ENCODE measurements at places on chromosomes 4 and X. TPM values are rescaled to one million over a fixed set of nuclear protein-coding genes. Genes with fewer than 3 reads are reported as not detected.

DNA sequence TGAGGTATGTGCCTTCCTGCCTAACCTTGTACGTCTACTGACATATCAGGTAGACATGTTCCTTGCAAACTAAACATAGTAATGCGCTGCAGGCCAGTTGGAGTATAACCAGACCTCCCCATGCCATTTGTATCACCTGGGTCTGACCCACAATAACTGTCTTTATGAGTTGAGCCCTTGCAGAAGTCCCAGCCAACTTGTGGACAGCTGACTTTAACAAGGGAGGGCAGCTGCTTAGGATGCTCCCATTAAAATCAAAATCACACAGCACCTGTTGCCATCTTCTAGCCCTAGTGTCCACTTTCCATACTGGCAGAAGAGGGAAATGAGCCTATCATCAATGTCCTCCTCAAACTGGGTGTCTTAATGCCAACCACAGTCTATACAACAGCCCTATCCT lies 41.6 kb downstream of the KANTR start:
- no peaks in the 10 kb centered on the region for H3K36me3 ChIP-seq
- H3K27me3 ChIP-seq, result no peaks in the 10 kb centered on the region
- H3K4me1 ChIP-seq, result no peaks in the 10 kb centered on the region
- DNase-seq, result no peak
- no peak overlapping the region for H3K4me3 ChIP-seq
- H3K27ac ChIP-seq, result no peak overlapping the region

DNA sequence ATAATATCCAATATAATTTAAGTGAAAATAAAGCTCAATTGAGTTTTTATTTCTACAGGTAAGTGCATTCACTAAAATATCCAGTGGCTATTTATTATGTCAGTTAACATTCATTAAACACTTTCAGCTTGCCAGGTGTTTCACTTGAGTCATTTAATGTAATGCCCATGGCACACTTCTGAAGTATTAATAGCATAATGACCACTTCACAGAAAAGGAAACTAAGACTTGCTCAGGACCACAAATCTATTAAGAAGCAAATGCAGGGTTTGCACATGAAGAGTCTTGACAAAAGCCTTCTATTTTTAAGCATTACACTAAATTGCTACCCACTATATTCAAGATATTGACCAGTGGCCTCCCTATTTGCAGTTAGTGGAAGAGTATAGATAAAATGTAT lies 612.7 kb downstream of the KCTD8 start:
- no peak for DNase-seq
- no peaks in the 10 kb centered on the region for H3K27me3 ChIP-seq
- no peak overlapping the region for H3K27ac ChIP-seq
- H3K4me1 ChIP-seq, result no peaks in the 10 kb centered on the region

PCDH7 gene
- 8.0 TPM for total RNA-seq

ATP8A1 gene
- 79.3 TPM for total RNA-seq

GRCh38 chrX:8737883-8738282 lies 5.9 kb upstream of the ANOS1 start:
- H3K27me3 ChIP-seq, result no peaks in the 10 kb centered on the region
- no peak for DNase-seq
- H3K4me3 ChIP-seq, result no peak overlapping the region
- H3K4me1 ChIP-seq, result no peaks in the 10 kb centered on the region

- H3K4me3 ChIP-seq, result peak overlapping the region; percentile 49
- H3K27me3 ChIP-seq, result no peaks in the 10 kb centered on the region
- H3K27ac ChIP-seq, result peak overlapping the region; percentile 77
- DNase-seq, result peak; percentile 94
- peaks cover 23% of the 10 kb centered on the region for H3K36me3 ChIP-seq
- peaks cover 28% of the 10 kb centered on the region for H3K4me1 ChIP-seq
Measured at GRCh38 chr4:1309261-1310010, 19.7 kb downstream of the MAEA start.

DNA sequence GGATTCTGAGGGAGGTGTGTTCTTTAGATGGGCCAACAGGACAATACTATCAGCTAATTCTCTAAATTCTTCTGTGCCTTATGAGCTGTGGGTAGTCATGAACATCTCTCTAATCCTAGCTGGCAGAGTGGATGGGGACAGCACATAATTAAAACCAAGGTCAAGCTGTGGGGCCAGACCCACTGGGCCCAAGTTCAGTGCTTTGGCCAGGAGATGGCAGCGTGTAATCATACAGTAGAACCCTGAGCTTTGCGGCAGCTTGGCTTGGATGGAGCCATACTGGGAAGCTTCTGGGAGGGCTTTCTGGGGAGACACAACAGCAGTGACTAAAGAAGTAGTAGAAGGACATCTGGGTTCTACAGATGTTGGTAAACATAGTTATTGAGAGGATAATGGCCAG lies 140.3 kb upstream of the CXCL13 start:
- no peak for DNase-seq
- H3K27me3 ChIP-seq, result no peaks in the 10 kb centered on the region
- no peaks in the 10 kb centered on the region for H3K36me3 ChIP-seq
- no peak overlapping the region for H3K4me3 ChIP-seq

DNA sequence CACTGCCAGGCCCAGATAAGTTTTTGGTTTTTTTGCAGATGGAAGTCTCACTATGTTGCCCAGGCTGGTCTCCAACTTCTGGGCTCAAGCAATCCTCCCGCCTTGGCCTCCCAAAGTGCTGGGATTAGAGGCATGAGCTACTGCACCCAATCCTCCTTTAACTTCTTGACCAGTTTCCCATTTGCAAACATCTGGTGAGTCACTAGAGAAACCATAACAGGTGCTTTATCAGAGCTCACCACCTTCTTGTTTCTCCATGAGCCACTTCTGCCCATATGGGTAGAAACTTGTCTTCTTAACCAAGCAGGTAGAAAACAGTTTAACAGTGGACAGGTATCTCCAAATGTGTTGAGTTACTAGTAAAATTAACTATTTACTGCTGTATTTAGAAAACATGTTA lies 128.4 kb upstream of the AP1S2 start:
- H3K27me3 ChIP-seq, result no peaks in the 10 kb centered on the region
- no peaks in the 10 kb centered on the region for H3K36me3 ChIP-seq
- no peak for DNase-seq

GRCh38 chrX:53711436-53711835 lies 24.9 kb upstream of the HUWE1 start:
- H3K4me1 ChIP-seq, result no peaks in the 10 kb centered on the region
- H3K4me3 ChIP-seq, result no peak overlapping the region
- no peaks in the 10 kb centered on the region for H3K27me3 ChIP-seq
- no peak overlapping the region for H3K27ac ChIP-seq
- H3K36me3 ChIP-seq, result no peaks in the 10 kb centered on the region
- DNase-seq, result no peak

GRCh38 chrX:6021316-6022091 lies 207.2 kb downstream of the NLGN4X start:
- DNase-seq, result no peak
- no peak overlapping the region for H3K4me3 ChIP-seq
- H3K27me3 ChIP-seq, result no peaks in the 10 kb centered on the region

DNA sequence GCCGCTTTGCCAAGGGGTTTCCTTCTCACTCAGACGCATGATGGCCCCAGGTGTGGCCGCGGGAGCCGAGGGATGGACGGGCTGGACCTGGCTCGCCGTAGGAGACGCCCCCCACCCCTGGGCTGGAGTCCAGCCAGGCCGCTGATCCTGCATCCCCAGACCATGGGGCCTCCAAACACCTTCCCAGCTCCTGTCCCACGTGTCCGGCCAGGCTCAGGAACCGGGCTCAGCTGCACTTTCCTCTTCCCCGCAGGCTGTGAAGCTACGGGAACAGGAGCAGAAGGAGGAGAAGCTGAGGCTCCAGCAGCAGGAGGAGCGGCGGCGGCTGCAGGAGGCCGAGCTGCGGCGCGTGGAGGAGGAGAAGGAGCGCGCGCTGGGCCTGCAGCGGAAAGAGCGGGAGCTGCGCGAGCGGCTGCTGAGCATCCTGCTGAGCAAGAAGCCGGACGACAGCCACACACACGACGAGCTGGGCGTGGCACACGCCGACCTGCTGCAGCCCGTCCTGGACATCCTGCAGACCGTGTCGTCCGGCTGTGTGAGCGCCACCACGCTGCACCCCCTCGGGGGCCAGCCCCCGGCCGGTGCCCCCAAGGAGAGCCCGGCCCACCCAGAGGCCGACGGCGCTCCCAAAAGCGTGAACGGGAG lies 9.1 kb downstream of the AKAP17A start:
- H3K4me3 ChIP-seq, result no peak overlapping the region
- H3K27me3 ChIP-seq, result no peaks in the 10 kb centered on the region
- no peaks in the 10 kb centered on the region for H3K4me1 ChIP-seq
- H3K27ac ChIP-seq, result no peak overlapping the region

GRCh38 chr4:74823194-74823593 lies 28.9 kb upstream of the BTC start:
- H3K27me3 ChIP-seq, result no peaks in the 10 kb centered on the region
- H3K27ac ChIP-seq, result no peak overlapping the region
- no peaks in the 10 kb centered on the region for H3K36me3 ChIP-seq
- H3K4me3 ChIP-seq, result no peak overlapping the region
- H3K4me1 ChIP-seq, result no peaks in the 10 kb centered on the region

DNA sequence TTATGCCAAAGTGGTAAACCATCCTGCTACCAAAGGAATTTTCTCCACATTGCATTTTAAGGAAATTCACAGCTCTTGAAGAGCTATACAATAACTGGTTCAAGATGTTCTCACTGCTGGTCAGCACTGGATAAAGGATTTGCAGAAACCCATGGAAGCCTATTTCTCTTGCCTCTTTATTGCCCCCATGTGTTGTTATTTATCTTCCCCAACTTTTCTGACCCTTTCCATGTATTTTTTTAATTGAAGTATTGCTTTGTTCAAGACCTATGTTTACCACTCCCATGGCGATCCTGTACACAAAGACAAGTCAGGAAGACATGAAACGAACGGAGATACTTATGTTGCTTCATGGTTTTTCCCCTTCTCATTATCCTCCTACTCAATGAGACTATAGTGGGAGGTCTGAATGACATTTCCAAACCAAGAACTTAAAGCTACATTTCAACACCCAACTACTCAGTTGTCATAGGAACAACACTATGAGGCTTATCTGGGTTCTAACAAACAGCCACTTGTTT lies 566.4 kb upstream of the DIPK2B start:
- H3K27ac ChIP-seq, result peak overlapping the region; percentile 88
- H3K4me1 ChIP-seq, result peaks cover 18% of the 10 kb centered on the region
- H3K36me3 ChIP-seq, result no peaks in the 10 kb centered on the region
- H3K27me3 ChIP-seq, result no peaks in the 10 kb centered on the region
- H3K4me3 ChIP-seq, result peak overlapping the region; percentile 57

F8A2 gene
- total RNA-seq, result not detected

GRCh38 chrX:142861557-142861956 lies 164.2 kb upstream of the SPANXN4 start:
- no peak overlapping the region for H3K4me3 ChIP-seq
- no peaks in the 10 kb centered on the region for H3K4me1 ChIP-seq
- no peak for DNase-seq
- no peak overlapping the region for H3K27ac ChIP-seq
- no peaks in the 10 kb centered on the region for H3K27me3 ChIP-seq

- no peaks in the 10 kb centered on the region for H3K36me3 ChIP-seq
- H3K4me3 ChIP-seq, result no peak overlapping the region
- H3K27me3 ChIP-seq, result no peaks in the 10 kb centered on the region
- no peaks in the 10 kb centered on the region for H3K4me1 ChIP-seq
Measured at GRCh38 chrX:72094894-72095293, 36.8 kb downstream of the RTL5 start.

SORCS2 gene
- 7.2 TPM for total RNA-seq

- DNase-seq, result no peak
- H3K36me3 ChIP-seq, result no peaks in the 10 kb centered on the region
- no peak within 1 kb of the TSS for H3K4me3 ChIP-seq
- H3K27me3 ChIP-seq, result no peaks in the 10 kb centered on the region
Measured at GRCh38 chr4:6693231-6694176, at the start of gene S100P. Gene S100P, plus strand, starts transcription at chr4:6693878. Its CDS starts 55 bp downstream, at chr4:6693933.

SCML2 gene
- 0.81 TPM for total RNA-seq

- DNase-seq, result no peak
- H3K27ac ChIP-seq, result no peak overlapping the region
- H3K27me3 ChIP-seq, result no peaks in the 10 kb centered on the region
- no peaks in the 10 kb centered on the region for H3K36me3 ChIP-seq
Measured at GRCh38 chr4:85149676-85150075, 183.2 kb upstream of the WDFY3 start.

GRCh38 chr4:14862891-14863290 lies 139.4 kb upstream of the CPEB2 start:
- DNase-seq, result no peak
- H3K4me1 ChIP-seq, result peaks cover 6% of the 10 kb centered on the region
- H3K4me3 ChIP-seq, result no peak overlapping the region
- no peak overlapping the region for H3K27ac ChIP-seq

GRCh38 chr4:3401436-3402171 lies 40.2 kb upstream of the HGFAC start:
- H3K4me3 ChIP-seq, result no peak overlapping the region
- H3K27ac ChIP-seq, result no peak overlapping the region
- H3K4me1 ChIP-seq, result no peaks in the 10 kb centered on the region
- H3K27me3 ChIP-seq, result no peaks in the 10 kb centered on the region
- peak; percentile 42 for DNase-seq

TTC29 gene
- not detected for total RNA-seq

HTN3 gene
- total RNA-seq, result not detected

GRCh38 chrX:15151267-15152186 lies 118.4 kb downstream of the ASB9 start:
- no peak for DNase-seq
- no peaks in the 10 kb centered on the region for H3K36me3 ChIP-seq
- H3K27ac ChIP-seq, result no peak overlapping the region
- no peak overlapping the region for H3K4me3 ChIP-seq
- no peaks in the 10 kb centered on the region for H3K4me1 ChIP-seq

DNA sequence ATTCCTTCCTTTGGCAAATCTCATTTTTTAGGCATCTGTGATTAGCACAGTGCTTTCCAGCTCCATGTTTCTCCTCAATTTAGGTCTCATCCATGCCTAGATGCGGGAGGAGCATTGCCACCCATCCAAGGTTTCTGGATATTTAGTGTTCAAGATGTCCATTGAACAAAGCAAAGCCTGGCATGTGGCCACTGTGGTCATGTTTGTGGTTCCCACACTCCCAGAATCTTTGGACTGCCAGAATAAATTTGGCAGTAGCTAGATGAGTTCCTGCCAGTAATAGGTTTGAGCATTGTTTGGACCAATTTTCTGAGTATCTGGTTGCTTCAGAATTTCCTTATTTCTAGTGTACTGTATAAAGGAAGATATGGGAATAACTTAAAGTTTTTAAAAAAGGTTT lies 1124.1 kb downstream of the ADGRL3 start:
- H3K4me1 ChIP-seq, result no peaks in the 10 kb centered on the region
- H3K4me3 ChIP-seq, result no peak overlapping the region
- no peaks in the 10 kb centered on the region for H3K36me3 ChIP-seq
- no peak for DNase-seq
- H3K27ac ChIP-seq, result no peak overlapping the region

- no peak overlapping the region for H3K27ac ChIP-seq
- H3K27me3 ChIP-seq, result no peaks in the 10 kb centered on the region
- H3K4me1 ChIP-seq, result no peaks in the 10 kb centered on the region
- H3K36me3 ChIP-seq, result no peaks in the 10 kb centered on the region
Measured at GRCh38 chrX:47992095-47992380, 11.8 kb downstream of the ZNF182 start.

DNA sequence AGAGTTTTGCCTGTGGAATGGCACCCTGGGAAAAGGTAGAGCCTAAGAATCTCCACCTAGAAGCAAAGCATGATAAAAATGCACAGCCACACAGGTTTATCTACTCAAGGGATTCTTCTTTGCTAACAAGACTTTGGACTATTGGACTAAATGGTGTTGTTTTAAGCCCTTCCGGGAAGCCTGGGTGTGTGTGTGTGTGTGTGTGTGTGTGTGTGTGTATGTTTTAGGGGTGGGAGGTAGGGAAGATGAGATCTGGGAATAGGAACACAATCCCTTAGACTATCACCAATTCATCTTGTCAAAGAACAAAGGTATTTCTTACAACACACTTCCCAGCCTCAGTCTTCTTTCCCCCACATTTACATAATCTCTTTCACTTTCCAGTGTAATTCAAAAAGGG lies 327.5 kb upstream of the FGF16 start:
- no peaks in the 10 kb centered on the region for H3K36me3 ChIP-seq
- H3K27me3 ChIP-seq, result no peaks in the 10 kb centered on the region
- H3K27ac ChIP-seq, result no peak overlapping the region
- no peak overlapping the region for H3K4me3 ChIP-seq
- H3K4me1 ChIP-seq, result no peaks in the 10 kb centered on the region
